ENCODE measurements at places on chromosomes 4 and X.

DNA sequence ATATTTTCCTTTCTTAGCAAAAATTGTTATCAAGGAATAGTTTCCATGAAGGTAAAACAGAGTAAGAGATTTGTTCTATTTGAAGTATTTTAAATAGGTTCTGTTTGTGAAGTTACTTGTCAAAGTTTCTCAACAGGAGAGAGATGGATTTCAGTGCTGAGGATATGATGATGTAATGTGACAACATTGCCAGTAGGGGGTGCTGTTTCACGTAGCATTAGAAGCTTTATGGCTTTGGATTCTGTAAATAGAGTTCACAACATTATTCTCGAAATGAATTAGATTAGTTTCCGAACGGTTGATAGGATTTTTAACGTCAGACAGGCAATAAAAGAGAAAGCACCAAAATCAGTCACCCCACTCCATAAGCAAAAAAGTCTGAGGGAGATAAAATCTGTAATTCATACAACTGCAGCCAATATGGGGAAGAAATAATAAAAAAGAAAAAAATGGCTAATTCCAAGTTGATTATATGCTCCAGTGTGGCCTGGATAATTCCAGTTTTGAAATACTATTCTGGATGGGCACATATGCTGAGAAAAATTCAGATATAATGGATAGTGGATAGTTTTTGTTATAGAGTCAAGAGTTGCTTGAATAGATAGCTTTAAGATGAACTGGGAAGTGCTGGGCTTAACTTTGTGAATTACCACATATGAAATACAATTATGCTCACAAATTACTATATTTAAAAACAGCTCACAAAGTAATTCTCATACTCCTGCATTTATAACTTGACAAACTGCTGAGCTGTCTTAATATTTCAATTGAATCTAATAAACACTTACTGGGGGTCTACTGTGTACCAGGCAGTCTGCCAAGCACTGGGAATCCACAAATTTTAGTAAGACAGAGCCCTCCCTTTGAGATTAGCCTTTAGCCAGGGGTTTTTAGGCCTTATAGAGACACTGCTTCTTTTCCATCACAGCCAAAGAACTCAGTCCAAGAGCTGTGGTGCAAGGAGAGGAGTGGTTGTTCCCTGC lies 109.1 kb downstream of the GPAT3 start:
- DNase-seq, result no peak

DNA sequence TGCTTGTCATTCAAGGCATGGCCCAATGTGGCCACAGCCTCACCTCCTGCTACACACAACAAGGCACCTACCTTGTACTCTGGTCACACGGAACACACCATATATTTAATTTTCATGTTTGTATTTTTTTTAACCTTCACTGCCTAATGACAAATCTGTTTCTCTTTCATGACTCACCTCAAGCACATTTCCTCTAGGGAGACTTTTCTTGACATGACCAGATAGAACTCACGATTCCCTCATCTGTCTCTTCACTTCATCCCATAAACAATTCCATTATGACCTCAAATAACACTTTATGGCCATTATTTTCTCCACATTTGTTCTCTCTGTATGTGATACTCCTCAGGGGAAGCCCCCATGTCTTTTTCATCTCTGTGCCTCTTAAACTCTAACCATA lies 11.1 kb downstream of the DRP2 start:
- no peak for DNase-seq

- no peak for DNase-seq
Measured at GRCh38 chr4:168491563-168491962, 5.3 kb upstream of the PALLD start.

DNA sequence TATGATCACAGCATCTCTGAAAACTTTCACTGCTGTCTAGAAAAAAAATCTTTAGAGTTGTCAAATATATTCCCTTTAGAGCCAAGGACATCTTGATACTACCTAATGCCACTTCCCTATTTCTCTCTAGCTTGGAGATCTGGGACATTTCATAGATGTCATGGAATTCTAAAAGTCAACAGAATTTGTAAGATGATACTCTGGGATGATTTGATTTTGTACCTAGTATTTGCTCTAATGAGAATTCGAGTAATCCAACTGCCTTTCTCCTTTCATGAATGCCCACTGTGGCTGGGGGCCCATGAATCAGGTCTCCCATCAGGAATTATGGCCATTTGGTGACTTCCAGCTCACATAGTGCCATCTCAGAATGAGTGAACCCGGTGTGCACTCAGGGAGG lies 73.2 kb downstream of the NHS start:
- DNase-seq, result no peak

DNA sequence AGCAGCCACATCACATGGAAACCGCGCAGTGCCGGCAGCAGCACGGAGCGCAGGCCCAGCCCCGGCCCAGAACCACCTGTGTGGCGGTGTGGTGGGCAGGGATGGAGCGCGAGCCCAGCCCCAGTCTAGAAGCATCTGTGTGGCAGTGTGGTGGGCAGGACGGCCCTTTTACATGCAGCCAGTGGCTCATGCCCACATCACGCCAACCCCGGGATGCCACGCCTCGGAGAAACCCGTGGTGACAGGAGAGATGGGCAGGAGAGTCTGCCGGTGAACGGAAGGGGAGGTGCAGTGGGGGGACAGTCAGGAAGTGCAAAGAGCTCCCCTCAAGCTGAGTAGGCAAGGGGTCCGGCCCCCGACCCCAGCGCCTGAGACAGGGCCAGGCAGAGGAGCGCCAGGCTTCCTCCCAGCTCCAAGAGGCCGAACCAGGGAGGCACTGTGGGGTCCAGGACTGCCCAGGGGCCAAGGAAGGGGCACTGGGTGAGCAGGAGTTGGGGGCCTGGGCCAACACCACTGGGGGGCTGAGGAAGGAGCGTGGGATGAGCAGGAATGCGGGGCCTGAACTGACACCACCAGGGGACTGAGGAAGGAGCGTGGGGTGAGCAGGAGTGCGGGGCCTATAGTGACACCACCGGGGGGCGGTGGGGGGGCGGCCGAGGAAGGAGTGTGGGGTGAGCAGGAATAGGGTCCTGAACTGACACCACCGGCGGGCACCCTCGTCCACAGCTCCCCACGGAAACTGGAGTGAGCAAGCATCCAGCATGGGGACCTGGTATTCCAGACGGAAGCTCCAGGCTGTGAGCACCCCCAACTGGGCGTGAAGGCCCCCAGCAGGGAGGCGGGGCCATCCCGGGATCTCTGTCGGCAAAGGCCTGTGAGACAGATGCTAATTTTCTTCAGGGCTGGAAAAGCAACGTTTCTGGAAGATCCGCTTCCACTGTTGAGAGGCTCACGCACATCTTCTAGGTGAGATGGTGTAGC lies 28.8 kb downstream of the GAK start:
- no peak for DNase-seq

- no peak for DNase-seq
Measured at GRCh38 chrX:123310112-123310511, 126.0 kb downstream of the GRIA3 start.

GRCh38 chr4:71550220-71551165 lies 211.7 kb downstream of the SLC4A4 start:
- DNase-seq, result no peak

GRCh38 chrX:97234471-97235081 lies 350.9 kb downstream of the RPA4 start:
- DNase-seq, result no peak

DNA sequence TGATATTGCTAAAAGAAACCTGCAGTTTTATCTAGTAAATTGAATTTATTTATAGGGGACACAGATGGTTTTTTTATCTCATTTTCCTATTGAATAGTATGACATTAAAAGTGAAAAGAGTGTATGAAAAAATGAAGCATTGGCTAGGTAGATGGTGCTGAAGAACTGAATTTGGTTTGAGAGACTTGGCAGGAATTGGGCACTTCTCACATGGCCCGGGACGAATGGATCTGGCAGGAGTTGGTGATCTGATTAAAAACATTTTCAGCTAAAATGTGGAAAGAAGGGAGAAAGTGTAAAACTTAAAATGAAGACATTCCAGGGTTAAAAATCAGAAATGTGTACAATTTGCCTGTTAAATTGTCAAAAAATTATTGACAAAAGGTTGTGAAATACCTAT lies 1088.5 kb upstream of the PABPC4L start:
- no peak for DNase-seq

DNA sequence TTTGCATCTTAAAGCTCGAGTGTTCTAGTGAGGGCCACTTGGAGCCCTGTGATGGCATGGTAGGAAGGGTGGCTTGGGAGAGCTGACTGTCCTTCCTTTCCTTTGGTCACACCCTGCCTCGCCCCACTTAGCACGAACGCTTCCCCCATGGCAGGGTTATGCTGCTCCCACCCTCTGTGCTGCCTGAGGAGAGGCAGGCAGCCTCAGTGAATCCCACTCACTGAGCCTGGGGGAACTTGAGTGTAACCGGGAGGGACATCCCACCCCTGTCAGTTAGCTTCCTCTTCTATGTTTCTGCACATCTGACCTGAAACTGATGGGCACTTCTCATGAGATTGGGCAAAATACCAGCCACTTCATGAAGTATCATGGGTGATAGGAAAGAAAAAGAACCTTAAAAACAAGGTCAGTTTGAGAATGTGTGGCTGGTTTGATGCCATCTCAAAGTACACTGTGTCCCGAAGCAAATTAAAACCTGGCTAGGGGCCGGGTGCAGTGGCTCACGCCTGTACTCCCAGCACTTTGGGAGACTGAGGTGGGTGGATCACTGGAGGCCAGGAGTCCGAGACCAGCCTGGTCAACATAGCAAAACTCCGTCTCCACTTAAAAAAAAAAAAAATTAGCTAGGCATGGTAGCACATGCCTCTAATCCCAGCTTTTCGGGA lies 10.1 kb downstream of the TKTL1 start:
- DNase-seq, result no peak

GRCh38 chrX:129726307-129727111 lies 12.3 kb upstream of the XPNPEP2 start:
- peak; percentile 8 for DNase-seq

DNA sequence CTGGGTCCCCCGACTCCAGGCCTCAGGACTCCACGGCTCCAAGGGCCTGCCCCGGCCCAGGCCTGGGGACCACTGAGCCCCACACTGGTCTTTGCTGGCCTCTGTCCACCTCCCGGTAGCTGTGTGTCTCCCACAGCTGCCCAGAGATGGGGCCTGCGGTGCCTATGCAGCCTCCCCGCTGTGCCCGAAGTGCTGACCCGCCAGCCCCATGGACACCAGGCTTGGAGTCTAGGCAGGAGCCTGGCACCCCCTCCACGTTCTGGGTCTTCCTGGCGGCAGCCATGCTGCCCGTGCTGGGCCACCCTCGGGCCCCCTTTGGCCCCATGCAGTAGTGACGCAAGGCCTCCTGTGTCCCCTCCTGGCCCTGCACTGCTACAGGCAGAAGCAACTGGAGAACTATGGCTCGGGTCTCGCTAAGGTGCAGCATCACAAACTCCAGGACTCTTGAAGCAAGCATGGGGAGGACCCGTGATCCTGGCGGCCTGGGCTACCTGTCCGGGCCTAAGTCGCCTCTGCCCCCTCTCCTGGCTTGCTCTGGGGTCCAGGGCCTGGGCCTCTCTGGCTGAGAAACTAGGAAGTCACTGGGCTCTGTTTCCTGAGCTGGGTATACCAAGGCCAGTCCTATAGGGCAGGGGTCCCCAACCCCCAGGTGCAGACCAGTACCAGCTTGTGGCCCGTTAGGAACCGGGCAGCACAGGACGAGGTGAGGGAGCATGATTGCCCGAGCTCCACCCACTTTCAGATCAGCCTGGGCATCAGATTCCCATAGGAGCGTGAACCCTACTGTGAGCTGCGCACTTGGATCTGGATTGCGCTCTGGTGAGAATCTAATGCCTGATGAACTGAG lies 917 bp downstream of the MYL5 start:
- DNase-seq, result no peak

DNA sequence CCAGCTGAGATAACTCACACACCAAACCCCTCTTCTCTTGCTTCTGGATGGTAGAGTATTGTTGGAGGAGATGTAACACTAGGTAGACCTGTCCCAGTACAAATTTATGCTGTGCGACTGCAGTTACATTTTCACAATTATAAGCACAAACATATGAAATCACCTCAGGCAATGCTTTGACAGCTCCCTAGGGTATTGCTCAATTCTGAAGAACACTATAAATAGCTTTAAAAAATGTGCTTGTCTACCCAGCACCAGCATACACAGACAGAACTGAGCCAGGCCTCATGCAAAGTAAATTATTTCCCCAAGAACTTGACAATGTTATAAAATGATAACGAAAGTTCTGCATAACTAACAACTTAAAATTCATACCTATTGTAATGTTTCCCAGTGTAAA lies 1999.1 kb upstream of the ADGRL3 start:
- DNase-seq, result no peak

- DNase-seq, result no peak
Measured at GRCh38 chr4:140710908-140711622, 45.1 kb downstream of the TBC1D9 start.

- no peak for DNase-seq
Measured at GRCh38 chr4:306551-306961, 1.3 kb upstream of the ZNF732 start.

DNA sequence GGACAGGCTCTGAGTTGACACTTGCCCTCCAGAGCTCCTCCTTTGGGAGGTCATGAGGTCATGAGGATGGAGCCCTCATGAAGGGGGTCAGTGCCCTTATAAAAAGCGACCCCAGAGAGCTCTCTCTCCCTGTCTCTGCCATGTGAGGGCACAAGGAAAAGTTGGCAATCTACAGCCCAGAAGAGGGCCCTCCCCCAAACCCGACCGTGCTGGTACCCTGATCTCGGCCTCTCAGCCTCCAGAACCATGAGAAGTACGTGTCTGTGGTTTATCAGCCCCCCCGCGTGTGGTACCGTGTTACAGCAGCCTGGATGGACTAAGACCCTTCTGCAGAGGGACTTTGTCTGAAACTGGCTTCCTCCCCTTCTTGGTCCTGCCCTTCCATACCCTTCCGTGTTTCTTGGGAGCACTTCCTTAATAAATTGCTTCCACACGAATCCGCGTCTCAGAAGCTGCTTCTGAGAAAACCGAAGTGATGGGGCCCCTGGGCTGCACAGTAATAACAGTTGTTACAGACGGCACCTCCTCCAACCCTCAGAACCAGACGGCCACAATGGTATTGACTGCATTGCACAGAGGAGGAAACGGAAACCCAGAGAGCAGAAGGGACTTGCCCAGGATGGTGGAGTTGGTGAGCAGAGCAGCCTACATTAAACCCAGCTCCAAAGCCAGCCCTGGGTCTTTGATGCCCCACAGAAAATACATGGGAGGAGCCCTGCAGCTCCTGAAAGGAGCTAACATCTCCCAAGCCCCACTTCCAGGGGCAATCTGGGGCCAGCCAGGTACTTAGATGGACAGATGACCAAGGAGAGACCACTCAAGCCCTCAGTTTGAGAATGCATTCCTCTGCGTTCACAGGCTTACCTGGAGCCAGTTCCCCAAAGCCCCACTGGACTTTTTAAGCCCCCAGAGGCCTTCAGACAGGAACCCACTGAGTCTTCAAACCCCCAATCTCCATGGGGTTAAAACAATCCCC lies 242.7 kb downstream of the BCOR start:
- peak; percentile 32 for DNase-seq

- DNase-seq, result no peak
Measured at GRCh38 chr4:54783402-54784110, 125.8 kb downstream of the KIT start.

DNA sequence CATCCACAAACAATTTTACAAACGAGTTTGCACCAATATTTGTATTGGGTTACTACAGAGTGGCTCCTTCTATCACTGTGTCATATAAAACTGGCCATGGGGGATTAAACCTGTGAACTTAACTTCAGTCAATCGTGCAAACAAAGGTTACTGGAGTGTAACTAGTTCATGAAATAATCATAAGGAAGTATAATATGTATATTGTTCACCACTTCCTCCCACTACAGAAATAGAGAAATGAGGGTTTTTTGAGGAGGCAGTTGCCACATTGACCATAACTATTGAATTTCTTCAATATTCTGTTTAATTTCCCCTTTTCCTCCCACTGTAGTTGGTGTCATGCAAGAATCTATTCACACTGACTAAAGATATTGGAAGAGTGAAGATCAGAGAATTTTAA lies at the start of gene GPR82:
TSS of gene GPR82 (plus strand) at position 356 of the 400 bp plus-strand sequence. CDS start 2,846 bp downstream, outside the sequence.
- DNase-seq, result no peak

All from stimulated activated CD4-positive, alpha-beta T cell treated with anti-CD3 and anti-CD28 coated beads, Interleukin-15, amount 100 ng/mL, for 1 hour (primary cell).